ENCODE measurements at places on chromosomes 16 and 17.

DNA sequence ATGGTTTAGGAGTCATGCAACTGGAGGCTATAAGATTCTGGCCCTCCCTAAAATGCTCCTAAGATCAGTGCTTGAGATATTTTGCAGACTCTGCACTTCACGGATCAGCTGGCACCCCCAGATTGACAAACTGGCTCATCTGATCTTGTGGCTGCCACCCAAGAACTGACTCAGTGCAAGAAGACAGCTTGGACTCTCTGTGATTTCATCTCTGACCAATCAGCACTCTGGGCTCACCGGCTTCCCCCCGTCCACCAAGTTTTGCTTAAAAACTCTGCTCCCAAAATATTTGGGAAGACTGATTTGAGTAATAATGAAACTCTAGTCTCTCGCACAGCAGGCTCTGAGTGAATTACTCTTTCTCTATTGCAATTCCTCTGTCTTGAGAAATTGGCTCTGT lies 26.3 kb upstream of the CCL2 start:
- DNase-seq = no peak

GRCh38 chr17:74373838-74374606 lies 6.7 kb downstream of the GPR142 start:
- DNase-seq = no peak

DNA sequence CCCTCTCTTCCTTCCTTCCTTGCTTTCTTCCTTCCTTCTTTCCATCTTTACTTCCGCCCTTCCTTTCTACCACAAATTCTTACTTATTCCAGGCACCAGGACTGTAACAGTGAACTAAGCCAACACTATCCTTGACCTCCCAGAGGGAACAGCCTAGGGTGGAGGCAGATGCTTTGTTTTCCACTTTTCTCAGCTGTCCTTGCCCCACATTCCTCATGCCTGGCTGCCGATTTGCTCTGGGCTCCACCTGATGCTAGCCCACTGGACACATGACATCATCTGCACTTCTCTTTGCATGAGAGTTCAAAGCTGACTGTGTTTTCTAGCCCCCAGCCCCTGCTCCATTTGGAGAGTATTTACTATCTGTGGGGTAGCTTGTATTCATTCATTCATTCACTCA lies 283.0 kb downstream of the MAF start:
- DNase-seq = no peak

DNA sequence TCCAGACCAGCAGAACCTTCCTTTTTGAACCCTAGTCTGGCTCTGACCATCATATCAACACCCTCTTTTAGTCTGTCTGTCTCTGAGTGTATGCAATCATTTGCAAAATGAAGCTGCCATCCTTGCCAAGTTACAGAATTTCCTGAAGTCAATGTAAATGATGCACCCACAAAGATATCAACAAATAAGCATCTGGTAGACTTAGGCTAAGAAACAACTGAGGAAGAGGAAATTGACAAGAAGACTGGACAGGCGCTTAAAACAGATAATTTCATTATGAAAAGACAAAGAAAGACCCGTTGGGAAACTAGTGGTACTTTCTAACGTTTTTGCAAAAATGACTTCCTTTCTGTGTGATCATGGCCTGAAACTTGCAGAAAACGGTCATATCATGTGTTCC lies 24.7 kb upstream of the CIITA start:
- no peak for DNase-seq

DNA sequence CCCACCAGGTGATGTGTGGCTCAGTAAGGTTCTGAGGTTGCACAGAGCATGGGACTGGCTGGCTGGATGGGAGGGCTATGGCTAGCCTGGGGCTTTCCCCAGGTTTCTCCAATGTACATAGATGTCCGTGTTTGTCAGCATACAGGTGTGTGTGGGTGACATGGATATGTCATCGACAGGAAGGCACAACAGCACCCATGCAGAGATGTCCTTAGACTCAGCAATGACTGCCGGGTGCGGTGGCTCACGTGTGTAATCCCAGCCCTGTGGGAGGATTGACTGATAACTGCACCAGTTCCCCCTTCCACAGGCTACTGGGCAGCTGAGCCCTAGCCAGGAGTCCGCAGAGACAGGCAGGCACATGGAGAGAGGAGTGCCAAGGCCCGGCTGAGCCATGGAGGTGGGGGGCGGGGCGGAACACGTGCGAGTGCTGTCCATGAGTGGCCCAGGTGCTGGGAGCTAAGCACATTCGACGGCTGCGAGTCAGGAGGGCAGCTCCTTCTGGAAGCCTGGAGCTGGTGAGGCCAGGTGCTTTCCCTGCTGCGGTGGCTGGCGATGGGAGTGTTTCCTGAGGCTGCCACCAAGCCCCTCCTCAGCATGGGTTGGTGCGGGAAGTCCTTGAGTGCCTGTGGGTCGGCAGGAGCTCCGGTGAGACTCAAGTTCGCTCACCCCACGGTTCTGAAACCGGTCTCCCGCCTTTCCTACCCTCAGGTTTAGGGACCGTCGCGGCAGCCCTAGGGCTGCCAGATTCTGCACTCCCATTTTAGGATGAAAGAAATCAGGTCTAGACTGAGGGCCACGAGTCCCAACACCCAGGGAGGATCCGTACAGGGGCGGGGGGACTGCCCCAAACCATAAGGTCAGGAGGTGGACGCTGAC lies 858 bp upstream of the ASPSCR1 start:
- DNase-seq = no peak

DNA sequence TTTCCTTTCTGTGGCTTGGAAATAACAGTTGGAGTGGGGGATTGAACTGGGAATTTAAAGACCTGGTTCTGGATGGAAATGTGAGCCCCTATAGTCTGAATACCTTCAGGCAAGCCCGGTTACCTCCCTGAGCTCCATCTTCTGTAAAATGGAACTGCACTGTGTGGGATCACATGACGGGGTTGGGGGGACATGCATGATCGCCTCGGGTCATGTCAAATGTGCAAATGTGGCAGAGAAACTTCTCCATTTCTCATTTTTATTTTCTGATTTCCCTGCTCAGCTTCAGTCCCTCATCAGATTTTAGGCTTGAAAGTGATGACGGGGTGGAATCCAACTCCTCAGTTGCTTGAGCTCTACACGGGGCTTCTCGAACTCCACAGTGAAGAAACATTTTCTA lies 1.5 kb downstream of the MT1B start:
- no peak for DNase-seq

DNA sequence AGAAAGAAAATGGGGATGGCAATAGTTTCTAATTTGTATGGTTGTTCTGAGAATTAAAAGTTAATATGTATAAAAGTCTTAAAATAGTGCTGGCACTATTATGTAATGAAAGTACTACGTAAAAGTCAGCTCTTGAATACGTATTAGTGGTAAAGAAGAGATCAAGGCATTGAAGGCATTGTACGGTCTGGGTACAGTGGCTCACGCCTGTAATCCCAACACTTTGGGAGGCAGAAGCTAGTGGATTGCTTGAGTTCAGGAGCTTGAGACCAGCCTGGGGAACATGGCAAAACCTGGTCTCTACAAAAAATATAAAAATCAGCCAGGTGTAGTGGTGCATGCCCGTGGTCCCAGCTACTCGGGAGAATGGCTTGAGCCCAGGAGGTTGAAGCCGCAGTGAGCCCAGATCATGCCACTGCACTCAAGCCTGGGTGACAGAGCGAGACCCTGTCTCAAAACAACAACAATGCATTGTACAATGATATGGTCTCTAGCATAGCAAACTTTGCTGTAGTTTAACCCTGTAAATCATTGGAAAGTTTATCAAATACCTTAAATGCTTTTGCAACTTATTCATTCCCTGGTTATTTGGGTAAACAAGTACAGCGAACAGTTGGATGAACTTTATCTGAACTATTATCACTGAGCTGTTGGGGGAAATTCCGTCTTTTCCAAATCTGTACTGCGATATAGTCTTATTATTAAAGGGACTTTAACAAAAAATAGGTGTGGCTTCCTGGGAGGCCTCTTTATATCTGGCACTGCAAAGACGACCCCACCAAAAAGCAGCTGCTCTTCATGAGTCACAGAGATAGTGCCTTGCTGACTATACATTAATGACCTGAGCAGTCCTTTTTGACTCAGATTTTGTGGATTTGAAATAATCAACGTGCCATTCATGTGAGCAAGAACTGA lies 73.6 kb downstream of the GPRC5B start:
- peak; percentile 70 for DNase-seq

DNA sequence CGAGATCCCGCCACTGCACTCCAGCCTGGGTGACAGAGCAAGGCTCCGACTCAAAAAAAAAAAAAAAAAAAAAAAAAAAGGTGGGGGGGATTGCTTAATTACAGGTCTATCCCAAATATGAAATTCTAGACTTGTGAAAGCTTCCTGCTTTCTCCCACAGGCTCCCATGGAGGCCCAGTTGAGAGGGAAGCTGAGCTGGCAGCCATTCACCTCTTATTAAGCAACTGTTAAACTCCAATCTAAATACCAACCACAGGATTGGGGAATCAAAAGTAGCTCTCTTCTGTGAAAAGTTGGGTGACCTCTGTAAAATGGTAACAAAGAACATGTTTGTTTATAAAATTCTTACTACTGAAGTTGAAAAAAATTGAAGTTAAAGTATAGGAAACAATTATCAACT lies 45.8 kb upstream of the STAC2 start:
- DNase-seq = peak; percentile 28

- DNase-seq = no peak
Observed at GRCh38 chr17:21288571-21289017, 4.1 kb downstream of the MAP2K3 start.

GRCh38 chr17:8341456-8341855 lies 1.8 kb downstream of the ODF4 start:
- DNase-seq = peak; percentile 40

DNA sequence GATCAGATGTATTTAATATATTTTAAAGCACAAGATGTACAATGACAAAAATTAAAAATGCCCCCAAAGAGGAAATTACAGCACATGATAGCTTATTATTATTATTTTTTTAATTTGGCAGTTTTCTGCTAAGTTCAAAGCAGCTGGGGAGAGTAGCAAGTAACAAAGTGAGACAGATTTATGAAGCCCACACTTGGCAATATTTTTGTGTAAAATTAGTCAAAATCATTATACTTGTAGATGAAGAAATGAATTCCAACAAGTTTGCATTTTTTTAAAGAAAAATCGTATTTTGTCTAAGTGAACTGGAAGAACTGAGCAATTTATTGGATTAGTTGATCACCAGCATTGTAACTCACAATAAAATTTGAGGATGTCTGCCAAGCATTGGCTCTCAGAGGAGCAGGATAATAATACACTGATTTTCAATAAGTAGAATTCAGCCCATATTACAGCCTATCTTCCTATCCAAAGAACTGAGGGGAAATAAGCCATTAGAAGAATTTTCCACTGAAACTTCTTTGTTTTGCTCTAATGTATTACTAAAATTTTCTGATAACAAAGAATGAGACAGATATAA lies 215.6 kb downstream of the MAP2K6 start:
- DNase-seq = no peak

DNA sequence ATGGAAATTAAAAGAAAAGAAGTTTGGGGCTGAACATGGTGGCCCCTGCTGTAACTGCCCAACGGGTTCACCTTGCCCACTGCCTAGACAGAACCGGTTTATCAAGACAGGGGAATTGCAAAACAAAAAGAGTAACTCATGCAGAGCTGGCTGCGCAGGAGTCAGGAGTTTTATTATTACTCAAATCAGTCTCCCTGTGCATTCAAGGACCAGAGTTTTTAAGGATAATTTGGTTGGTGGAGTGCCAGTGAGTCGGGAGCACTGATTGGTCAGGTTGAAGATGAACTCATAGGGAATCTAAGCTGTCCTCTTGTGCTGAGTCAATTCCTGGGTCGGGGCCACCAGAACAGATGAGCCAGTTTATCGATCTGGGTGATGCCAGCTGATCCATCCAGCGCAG lies 4.4 kb upstream of the SCPEP1 start:
- DNase-seq = peak; percentile 10

DNA sequence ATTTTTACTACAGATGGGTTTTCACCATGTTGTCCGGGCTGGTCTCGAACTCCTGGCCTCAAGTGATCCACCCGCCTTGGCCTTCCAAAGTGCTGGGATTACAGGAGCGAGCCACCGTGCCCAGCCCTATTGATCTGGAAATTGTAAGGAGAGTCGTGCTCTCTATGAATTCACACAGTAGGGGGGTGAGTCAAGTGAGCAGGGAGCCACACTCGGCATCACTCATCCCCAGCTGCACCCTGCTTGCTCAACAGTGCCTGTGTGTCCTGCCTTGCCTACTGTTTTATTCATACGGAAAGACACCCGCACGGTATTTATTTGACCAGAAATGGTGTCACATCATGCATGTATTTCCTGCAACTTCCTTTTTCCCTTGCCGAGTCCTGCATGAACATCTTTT lies 157.2 kb upstream of the FOXF1 start:
- peak; percentile 49 for DNase-seq

DNA sequence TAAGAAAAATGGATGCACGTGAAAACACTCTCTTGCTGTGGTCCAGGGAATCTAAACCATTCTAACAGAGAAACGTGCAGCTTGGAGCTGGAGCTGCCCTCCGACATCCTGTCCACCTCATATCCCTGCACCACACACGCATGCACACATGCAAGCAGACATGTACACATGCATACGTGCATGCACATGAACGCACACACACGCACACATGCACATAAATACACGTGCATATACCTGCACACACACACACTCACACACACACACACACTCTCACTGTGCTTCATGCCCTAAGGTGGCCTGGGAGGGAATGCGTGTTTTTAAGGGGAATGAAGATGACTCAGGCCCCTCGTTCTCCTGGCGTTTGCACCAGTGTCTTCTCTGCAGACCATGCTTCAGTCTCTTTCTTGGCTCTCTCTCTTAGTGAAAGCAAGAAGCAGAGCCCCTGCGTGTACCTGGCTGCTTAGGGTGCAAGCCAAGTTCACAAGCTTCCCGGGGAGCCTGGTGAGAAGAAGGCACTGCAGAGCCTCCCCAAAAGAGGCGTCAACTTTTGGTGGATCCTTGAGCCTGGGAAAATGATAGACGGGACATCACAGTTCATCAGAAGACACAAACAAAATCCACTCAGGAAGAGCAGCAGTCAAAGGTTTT lies 72.8 kb downstream of the GOSR1 start:
- DNase-seq = no peak

DNA sequence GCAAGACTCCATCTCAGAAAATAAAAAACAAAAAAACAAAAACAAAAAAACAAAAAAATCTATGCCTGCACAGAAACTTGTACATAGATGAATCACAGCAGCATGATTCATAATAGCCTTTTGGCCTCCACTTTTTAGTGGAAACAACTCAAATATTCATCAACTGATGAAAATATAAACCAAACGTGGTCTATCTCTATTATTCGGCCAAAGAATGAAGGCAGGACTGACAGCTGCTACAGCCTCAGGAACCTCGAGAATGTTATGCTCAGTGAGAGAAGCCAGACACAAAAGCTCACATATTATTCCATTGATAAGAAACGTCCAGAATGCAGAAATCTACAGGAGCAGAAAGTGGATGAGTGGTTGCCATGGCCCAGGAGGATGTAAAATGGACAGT lies 19.8 kb downstream of the PPL start:
- DNase-seq = peak; percentile 54

- DNase-seq = no peak
Observed at GRCh38 chr17:43369986-43370385, 28.8 kb upstream of the ARL4D start.
